BJ (cell line): ENCODE measurements at places on chromosomes 12 and 14.

GRCh38 chr12:121538699-121539061 is 42.1 kb downstream of the KDM2B start:
- DNase-seq, result no peak

DNA sequence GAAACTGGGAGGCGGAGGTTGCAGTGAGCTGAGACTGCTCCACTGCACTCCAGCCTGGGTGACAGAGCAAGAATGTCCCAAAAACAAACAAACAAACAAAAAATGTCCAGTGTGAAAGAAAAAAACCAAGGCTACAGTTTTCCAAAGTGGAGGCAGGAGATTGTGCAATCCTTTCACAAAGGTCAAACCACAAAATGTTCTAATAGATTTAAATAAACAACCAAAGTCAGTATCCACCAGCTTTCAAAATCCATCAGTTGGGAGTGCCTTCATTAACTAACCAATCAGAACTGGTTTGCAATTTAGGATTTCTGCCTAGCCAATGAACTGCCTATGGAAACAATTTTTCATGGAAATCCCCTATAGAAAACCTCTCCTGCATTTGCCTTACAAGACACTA is 52.3 kb upstream of the TRIM9 start:
- no peak for DNase-seq

DNA sequence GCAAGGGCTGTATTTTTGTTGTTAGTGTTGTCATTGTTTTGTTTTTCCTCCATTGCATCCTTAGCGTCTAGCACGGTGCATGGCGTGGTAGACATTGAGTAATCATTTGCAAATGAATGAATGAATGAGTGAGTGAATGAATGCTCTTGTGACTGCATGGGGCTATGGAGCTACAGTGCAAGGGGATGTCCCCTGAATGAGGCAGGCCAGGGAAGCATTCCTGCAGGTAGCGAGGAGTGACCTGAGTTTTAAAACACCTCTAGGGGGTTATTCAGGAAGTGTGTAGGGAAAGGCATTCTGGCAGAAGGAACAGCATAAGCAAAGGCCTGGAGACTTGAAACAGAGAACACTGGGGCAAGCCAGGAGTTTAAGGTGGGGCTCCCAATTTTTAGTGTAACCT is 16.9 kb downstream of the MYL2 start:
- no peak for DNase-seq

GRCh38 chr12:64265839-64266238 is 43.7 kb upstream of the KICS2 start:
- no peak for DNase-seq

- DNase-seq, result no peak
Observed at GRCh38 chr12:109544955-109545531, 28.3 kb downstream of the MMAB start.

DNA sequence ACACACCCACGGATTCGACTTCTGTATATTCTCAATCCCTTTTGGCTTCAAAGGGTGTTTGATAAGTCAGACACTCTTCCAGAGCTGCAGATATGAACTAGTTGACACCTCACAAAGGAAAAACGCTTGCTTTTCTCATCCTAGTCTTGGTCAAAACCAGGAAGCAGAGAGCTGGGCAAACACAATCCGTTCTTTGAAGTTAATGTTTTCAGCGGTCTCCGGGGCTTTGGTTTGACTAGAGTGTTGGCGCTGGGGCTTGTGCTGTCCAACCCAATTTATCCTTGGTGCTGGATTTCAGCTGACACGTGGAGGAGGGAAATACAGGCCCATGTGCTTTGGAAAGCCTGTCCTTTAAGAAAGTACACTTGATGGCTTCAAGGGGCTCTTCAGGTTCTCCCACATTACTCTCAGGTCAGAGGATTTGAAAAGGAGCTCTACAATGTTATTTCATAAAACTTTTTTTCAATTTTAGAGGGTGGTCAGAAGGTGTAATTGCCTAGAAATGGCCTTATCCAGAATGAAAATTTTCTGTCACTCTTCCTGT is 985.8 kb downstream of the VRK1 start:
- no peak for DNase-seq

DNA sequence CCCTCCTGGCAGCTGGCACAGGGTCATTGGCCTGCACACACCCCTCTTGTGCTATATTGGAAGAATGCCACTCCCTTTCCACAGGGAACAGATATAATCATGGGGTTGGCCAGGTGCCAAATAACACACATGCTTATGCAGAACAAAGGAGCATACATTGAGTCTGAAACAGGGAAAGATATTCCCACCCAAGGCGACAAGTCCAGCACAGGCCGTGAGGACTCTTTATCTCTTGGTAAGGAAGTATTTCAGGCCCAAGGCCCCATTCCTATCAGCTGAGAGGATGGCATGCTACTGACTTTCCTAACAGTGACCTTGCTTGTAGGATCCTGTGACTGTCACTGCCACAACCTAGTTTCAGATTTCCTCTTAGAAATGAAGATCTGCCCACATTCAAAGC is 59.0 kb upstream of the STXBP6 start:
- no peak for DNase-seq

DNA sequence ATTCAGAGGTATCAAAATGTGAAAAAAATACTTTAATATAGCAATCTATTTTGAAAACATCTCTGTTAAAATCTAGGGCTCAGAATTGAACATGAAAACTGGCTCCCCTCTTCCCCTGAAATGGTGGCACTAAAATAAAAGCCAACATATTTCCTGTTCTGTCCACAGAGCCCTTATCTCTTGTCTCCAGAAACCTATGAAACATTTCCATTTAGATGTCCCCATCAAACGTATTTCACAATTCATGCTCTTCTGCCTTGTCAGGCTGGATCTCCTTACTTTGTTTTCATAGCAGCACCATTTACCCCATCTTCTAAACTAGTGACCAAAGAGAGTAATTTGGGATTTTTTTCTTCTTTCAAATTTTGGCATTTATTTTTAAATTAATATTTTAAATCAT is 42.4 kb downstream of the PDE3A start:
- no peak for DNase-seq

DNA sequence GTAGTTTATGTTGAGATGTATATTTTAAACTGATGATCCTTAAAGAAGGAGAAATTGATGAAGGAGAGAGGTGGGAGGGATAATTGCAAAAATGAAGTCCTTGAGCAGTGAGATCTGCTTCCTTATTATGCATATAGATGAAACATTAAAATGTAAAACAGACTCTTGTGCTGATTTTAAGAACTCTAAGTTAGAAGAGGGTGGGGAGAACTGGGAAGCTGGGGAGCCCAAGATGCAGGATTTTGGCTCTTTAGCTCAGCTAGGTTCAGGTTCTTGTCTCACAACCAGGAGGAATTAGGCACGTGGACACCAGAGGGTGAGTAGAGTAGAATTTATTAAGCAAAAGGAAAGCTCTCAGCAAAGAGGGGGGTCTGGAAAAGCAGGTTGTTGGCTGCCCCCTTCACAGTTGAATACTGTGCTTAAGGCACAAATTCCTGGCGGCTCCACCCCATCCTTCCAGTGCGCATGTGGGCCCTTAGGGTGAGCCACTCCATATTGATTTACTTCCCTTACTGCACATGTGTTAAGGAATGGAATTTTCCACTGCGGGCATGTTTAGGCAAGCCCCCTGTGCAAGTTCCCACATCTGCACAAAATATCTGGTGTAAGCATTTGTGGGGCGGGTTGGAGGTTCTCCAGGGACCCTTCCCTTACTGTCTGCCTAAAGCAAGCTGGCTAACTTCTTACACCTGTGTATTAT is 141.9 kb downstream of the BICD1 start:
- DNase-seq, result no peak

- no peak for DNase-seq
Observed at GRCh38 chr14:73889376-73889775, 2.7 kb downstream of the ZNF410 start.

DNA sequence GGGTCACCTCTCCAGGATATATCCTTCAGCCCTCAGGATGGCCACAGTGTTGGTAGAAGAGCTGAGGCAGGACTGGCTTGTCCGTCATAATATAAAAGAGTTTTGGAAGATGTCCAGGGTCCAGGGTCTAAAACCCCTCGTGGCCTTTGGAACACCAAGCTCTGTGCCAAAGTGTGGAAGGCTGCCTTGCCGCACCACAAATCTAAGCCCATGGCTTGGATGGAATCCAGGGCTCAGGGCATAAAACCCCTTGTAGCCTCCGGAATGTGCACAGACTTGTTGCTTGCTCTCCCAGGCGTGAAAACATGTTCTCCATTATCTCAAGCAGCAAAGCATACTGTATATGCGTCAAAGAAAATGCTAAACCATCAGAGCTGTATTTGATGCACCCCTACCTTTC is 46.7 kb downstream of the TNFAIP2 start:
- no peak for DNase-seq

DNA sequence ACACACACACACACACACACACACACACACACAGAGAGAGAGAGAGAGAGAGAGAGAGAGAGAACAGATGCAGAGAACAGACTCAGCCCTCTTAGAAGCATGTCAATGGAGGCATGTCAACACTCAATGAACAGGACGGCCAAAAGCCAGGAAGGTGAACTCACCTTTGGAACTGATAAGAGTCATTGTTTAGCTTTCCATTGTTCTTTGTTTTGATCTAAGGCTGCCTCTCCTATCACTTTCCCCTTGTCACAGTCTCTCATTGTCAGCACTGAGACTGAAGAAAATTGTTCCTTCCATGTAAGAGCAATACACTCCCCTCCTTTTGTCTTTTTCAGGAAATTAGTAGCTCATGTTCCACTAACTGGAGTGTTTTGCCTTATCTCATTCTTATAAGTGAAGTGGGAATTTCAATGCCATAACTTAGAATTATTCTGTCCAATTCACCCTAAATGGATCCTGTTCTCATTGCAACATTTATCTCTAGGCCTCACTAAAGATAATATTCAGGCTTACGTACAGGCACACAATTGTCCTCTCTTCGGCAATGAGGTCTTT is 218.0 kb downstream of the DUSP6 start:
- no peak for DNase-seq

GRCh38 chr12:84779169-84779568 is 133.4 kb downstream of the SLC6A15 start:
- DNase-seq, result no peak
